Activated T-cell treated with anti-CD3 and anti-CD28 coated beads, Interleukin-2, amount 50 U/mL, for 72 hours (primary cell): ENCODE measurements at places on chromosomes 7 and 10.

- DNase-seq, result no peak
Observed at GRCh38 chr7:67348171-67348570, 351.5 kb downstream of the TYW1 start.

GRCh38 chr10:131579251-131580071 is 267.9 kb upstream of the TCERG1L start:
- DNase-seq, result no peak

DNA sequence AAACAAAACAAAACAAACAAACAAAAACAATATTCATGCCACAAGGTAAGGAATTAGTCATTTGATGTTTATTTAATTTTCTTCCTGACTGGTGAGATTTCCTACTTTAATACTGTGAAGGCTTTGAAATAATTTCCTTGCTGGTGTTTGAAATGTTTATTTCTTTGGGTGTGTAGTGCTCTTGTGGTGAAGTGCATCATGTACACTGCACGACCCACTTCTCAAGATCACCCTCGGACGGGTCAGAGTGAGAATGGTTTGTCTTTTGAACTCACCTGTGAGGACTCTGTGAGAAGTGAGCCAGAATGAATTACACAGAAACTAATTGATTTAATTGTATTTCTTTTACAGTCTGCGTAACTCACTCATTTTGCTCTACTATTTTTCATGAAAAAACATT is 1211.5 kb downstream of the SORCS1 start:
- no peak for DNase-seq

- DNase-seq, result no peak
Observed at GRCh38 chr10:114684822-114685209, 26.7 kb upstream of the ABLIM1 start.

- no peak for DNase-seq
Observed at GRCh38 chr7:99255463-99255862, 17.2 kb upstream of the MYH16 start.

GRCh38 chr7:135258585-135258984 is 24.9 kb downstream of the STRA8 start:
- no peak for DNase-seq
